ENCODE measurements at places on chromosomes 3 and 15.

- DNase-seq, result no peak
These were observed 81.1 kb downstream of the BTD start for GRCh38 chr3:15682561-15683185.

DNA sequence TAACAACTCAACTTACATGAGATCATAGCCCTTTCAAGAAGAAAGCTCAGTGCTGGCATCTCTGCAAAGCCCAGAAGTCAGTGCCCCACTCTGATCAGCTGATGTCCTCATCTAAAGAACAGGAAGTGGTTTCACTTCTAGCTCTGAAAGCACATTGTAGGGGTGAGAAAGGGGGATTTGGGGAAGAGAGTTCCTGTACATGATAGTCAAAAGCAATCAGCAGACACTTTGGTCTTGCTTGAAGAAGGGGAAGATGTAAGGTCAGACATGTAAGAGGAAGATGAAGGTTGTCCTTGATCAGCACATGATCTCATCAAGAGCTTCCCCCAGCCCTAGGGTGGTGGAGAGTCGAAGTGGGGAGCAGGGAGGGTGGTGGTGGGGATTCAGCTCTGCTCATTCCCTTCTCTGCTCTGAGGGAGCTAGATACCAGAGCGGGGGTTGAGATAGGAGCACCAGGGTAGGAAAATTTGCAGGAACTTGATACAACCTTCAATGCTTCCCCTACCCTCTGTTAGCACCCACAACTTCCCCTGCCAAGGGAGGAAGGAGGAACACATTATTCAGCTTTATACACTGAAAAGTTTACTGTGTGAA, 76.4 kb upstream of the ETV5 start:
- no peak for DNase-seq

- DNase-seq, result no peak
These were observed 37.9 kb downstream of the IL20RB start for GRCh38 chr3:136995652-136996051.

GRCh38 chr15:61032600-61033286, 196.4 kb downstream of the RORA start:
- DNase-seq, result no peak

DNA sequence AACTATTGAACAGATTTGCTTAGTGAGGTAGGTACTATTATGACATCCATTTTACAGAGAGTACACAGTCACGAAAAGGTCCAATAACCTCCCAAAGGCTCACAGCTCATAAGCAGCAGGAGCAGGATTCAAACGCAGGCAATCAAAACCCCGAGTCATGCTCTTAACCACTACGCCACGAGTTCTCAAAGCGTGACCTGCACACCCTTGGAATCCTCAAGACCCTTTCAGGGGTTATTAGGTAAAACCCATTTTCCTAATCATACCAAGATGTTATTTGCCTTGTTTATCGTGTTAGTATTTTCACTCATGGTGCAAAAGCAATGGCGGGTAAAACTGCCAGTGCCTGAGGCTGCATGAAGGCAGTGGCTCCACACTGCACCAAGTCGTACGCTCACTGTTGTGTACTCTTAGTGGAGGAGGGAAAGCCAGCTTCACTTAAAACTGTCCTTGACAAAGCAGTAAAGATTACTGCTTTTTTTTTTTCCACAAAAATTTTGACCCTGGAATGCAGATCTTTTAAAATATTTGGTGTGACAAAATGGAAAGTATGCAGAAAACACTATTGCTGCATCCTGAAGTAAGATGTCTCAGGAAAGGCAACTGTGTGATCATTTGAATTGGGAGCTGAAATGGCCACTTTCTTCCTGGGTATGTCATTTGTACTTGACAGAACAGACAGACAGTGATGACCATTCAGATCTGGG, 96.1 kb downstream of the IGF2BP2 start:
- no peak for DNase-seq

DNA sequence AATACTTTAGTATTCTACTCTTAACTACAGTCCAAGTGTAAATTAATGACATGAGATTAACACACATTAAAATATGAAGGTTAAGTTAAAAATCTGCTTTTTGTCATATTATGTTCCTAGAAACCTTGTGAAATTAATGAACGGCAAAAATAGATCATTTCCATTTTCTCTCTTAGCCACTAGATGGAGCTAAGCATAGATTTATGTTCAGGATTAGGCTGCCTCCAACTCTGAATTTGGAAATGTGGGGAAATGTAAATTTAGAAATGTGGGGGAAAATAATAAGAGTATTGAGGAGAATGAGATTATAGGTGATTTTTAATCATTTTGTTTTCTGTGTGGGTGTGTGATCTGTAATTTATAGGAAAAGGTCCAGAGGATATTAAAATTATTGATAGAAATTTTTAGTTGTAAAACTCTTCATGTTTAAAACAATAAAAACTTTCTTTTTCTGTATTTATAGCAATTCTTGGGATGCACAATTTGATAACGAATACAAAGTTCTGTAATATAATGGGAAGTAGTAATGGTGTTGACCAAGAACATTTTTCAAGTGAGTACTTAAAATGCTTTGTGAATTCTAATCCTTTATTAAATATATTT, 59.2 kb downstream of the TMOD3 start:
- no peak for DNase-seq

- no peak for DNase-seq
These were observed 109.4 kb upstream of the AGTR1 start for GRCh38 chr3:148588291-148588690.

- DNase-seq, result no peak
These were observed 406 bp upstream of the MPI start for GRCh38 chr15:74889390-74889882.

DNA sequence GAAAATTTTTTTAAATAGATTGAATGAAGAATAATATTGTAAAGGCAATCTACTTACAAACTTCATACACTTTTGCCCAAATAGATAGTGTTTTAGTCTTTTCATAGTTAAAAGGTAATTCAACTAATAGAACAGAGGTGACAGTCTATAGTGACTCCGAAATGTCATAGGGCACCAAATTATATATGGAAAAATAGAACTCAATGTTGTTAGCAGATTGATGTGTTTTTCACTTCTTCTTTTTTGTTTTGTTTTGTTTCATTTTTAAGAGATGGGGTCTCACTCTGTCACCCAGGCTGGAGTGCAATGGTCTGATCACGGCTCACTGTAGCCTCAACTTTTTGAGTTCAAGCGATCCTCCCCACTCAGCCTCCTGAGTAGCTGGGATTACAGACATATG, 721 bp downstream of the CSTA start:
- no peak for DNase-seq

GRCh38 chr15:68307131-68307928, 29.8 kb downstream of the FEM1B start:
- no peak for DNase-seq

DNA sequence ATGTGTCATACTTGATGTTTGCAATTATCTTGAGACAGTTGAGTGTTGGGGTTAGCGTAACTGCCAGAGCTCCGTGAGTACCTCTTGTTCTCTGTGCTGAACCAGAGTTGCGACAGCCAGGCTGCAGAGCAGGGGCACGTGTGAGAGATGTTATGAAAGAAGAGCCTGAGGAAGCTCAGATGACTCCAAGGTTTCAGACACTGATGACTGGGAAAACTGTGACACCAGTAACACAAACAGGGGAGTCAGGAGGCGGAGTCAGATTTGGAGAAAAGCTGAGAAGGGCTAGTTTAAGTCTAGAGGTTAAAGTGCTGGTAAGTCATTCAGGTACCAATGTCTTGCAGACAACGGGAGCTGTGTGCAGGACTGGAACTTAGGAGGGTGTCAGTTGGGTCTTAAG, 45.0 kb downstream of the BLM start:
- no peak for DNase-seq

DNA sequence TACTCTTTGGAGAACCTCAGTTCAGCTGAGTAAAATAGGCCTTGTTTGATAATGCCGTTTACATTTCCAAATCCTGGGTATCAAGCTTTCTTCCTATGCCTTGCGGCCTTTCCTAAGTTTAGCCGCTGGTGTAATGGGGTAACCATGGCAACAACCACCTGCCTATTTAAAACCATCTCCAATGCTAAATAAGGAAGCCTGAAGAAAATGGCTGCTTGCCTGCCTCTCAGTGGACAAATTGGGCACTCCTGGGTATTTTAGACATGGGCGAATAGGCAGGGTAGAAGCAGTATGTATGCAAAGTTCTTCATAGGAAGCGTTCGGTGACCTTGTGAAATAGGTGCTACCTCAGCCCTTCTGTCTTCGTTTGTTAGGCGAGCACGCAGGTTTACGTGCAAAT, 122.7 kb downstream of the DGKG start:
- no peak for DNase-seq

- no peak for DNase-seq
These were observed 1.1 kb upstream of the MYH15 start for GRCh38 chr3:108511490-108511889.

- no peak for DNase-seq
These were observed 17.1 kb downstream of the MAGEF1 start for GRCh38 chr3:184694716-184695115.

DNA sequence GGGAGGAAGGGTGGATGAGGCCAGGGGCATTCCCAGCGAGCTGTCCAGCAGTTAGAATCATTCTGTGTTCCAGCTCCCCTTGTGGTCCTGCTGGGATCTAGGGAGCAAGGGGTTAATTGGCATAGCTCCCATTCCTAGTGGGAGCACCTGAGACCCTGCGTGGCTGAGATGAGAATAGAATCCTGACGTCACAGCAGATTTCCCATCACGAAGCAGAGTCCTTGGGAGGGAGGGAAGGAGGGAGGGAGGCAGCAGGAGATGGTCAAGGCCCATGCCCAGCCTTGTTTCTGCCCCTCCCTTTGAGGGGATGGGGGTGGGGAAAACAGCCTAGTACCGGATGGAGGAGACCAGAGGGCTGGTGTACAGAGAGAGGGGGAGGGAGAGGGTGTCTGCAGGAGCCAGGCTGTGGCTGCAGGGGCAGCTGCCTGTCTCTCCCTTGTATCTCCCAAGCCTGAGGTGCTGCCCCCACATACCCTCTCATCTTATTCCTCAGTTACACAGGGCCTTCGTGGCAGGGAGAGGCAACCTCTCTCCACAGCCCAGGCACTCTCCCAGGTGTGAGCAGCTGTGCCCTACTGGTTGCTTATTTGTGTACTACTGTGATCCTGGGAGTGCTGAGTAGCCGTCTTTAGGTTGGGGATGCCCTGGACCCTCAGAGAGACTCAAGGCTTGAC, 5.4 kb downstream of the TYRO3 start:
- no peak for DNase-seq

GRCh38 chr3:167728176-167728575, 6.5 kb downstream of the PDCD10 start:
- no peak for DNase-seq

DNA sequence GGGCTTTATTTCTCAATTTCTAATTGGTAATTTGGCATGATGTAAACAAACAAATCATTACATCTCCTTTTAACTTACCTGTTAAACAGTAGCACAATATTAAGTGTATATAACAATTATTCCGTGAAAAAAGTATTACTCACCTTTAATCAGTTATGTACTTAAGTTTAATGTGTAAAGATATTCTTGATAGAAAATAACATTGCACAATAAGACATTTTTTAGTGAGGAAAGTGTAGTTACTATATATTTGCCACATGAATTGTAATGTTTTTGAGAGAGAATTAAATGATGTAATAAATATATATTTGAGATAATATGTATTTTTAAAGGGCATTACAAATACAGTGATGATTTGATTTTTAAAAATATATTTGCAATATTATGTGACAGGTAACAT, 10.9 kb upstream of the CCNB2 start:
- no peak for DNase-seq

- DNase-seq, result peak; percentile 75
These were observed 35.2 kb upstream of the SMAD3 start for GRCh38 chr15:67030036-67030762.

DNA sequence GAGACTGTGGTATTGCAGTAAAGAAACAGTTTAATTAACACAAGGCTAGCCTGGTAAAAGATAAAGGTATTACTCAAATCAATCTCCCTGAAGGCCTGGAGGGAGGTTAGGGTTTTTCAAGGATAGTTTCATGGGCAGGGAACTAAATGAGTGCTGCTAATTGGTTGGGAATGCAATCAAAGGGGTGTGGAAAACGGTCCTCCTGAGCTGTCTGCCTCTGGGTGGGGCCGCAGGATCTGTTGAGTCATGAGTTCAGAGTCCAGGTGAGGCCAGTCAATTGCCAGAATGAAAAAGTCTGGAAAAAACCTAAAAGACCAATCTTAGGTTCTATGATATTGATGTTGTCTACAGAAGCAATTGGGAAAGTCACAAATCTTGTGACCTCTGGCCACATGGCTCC, 293.2 kb downstream of the MCTP2 start:
- no peak for DNase-seq

- DNase-seq, result no peak
These were observed 87.2 kb downstream of the PRICKLE2 start for GRCh38 chr3:64138046-64138445.

DNA sequence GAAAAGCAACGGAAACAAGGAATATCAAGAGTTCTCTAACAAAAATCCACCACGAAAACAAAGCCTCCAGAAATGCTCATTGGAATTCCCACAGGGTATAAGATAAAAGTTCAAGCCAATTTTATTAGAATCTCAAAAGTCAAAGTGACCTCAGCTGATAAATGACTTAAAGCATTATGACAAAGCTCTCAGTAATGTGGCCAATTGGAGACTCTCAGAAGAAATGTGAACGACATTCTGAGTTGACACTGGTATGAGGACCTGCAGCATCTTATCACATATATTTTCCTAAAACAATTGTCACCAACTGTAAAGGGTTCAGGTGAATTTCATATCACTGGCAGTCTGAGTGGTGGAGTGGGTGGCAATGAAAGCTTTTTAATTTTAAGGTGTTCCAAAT, 199.1 kb downstream of the FOXP1 start:
- no peak for DNase-seq

GRCh38 chr3:43087249-43087776, 18.6 kb downstream of the POMGNT2 start:
- no peak for DNase-seq

DNA sequence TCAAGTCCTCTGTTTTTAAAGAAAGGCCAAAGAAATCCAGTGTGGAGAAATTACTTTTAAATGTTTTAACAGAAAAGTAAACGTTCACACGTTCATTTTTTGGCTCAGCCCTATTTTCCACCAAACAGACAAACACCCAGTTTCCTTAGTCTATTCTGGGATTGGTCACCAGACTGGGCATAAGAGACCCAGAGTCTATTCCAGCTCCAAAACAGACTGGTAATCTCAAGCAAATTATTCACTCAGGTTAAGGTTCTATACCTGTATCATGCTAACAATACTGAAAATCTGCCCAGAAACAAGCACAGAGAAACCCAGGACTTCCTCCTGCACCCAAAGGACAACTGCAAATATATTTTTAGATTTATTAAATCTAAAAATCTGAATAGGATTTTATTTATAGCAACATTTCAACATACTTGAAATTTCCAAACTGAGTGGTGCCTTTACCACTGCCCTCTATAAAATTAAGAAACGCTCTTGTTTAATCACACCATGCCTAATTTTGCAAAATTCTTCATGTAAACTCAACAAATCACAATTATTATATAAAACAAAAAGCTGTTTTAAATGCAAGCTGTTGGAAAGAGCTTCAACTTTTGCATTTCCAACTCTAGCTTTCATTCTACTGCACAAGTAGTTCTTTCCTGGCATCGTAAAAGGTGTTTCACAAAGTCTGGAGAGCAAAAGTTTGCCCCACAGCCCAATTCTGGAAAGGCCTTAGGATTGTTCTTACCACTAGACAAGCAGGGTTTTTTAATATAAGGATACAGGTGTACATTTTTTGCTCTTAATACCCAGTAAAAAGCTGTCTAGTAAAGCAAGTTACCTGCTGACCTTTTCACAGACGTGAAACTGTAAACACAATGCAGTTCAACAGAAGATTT, 18.7 kb downstream of the ZNF148 start:
- no peak for DNase-seq

- DNase-seq, result no peak
These were observed 11.6 kb upstream of the TAFA4 start for GRCh38 chr3:68943753-68944500.

- no peak for DNase-seq
These were observed 38.3 kb upstream of the INO80 start for GRCh38 chr15:41154412-41154811.
